Erythroblast (primary cell): ENCODE measurements at places on chromosomes 7 and 10.

DNA sequence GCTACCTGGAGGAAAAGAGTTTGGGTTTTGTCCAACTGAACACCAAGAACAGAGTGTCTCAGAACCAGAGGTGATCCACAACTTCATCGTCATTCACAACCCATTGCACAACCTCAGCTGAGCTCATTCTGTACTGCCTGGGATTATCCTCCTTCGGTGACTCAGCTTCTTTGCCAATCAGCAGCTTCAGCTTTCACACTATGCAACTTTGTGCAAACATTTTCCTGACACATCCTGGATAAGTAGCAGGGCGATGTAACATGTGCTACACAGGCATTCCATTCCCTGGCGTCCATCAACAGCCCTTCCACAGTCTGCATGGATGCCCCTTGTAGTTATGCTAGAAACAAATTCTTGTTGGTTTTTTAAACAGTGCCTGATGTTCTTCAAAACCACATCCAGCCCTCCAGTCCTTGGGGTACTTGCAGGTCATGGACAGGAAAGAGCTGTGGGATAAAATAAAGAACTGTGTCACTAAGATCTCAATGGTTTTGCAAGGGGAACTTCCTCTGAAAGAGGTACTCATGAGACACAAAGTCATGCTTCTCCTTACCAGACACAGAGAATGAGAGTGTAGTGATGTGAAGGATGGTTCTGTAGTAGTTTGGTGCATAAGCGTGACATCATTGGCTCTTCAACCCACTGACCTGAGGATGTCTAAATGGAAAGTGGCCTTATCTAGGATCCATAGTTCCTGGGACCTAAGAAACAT lies 478.5 kb downstream of the KIF20B start:
- no peak for DNase-seq

DNA sequence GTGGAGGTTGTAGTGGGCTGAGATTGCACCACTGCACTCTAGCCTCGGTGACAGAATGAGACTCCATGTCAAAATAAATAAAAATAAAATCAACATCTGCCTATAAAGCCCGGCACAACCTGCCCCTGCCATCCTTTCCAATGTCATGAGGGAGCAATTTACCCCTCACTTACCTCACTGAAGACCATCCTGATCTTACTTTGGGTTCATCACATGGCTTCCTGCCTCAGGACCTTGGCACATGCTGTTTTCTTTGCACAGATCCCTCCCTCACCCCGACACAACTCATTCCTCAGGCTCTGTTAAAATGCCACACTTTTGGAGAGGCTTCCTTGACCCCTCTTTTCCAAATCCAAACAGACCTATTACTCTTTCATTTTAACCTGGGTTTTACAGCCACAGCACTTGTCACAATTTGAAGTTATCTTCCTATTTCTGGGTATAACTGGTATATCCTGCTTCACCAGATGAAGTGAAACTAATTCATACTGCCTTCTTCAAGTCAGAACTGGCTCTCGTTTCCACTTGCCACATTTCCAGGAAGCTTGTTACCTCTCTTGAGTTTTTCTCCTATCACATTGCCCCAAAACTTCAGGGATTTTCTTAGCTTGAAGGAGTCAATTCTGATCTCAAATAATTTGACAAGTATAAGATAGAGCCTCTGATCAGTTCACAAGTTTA lies 69.3 kb upstream of the PARD3 start:
- no peak for DNase-seq

GRCh38 chr7:21911341-21911875 lies 34.3 kb downstream of the CDCA7L start:
- DNase-seq: no peak

GRCh38 chr10:102418622-102419268 lies at the start of gene PSD:
TSS of gene PSD (minus strand) at chr10:102418785. CDS start at chr10:102417038, 1,747 bp downstream.
- no peak for DNase-seq

DNA sequence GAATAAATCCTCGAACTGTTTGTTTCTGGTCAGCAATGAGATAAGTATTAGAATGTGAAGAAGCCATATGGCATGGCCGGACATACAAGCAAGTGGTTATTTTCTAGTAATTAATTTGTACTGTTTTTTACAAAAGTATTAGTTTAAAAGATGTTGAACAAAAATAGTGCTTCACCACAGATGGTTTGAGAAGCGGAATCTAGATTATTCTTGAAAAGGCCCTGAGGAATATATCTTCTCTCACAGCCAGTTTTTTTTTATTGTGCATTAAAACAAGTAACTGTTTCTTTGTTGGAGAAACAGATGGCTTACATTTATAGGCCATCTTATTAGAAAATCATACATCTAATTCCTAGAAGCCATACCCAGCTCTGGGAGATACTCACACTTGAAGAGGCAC lies 153.3 kb downstream of the TMEM26 start:
- DNase-seq: no peak

- no peak for DNase-seq
Observed at GRCh38 chr10:19046679-19047078, 1.9 kb upstream of the MALRD1 start.

- no peak for DNase-seq
Observed at GRCh38 chr10:21217107-21217506, 308.4 kb downstream of the SKIDA1 start.
